ENCODE measurements at places on chromosomes 12 and 14.

GRCh38 chr12:59736786-59737185 is 141.0 kb downstream of the SLC16A7 start:
- no peak for DNase-seq

GRCh38 chr12:72207079-72207478 is 65.1 kb upstream of the TRHDE start:
- peak; percentile 20 for DNase-seq

- DNase-seq, result no peak
Measured at GRCh38 chr14:57352396-57353170, 37.8 kb upstream of the NAA30 start.

DNA sequence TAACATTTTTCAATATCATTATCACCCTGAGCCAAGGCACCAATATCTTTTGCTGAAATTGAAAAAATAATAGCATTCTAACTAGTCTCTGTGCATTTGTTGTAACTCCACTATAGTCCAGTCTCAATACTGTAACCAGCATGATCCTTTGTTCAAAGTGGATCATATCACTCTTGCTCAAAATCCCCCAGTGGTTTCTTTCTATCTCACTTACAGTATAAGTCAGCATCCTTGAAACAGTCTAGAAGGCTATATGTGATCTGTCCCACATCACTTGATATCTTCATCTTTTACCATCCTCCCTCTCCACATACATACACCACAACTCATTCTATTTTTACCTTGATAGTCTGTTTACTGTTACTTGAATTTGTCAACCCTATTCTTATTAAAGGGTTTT is 435.7 kb downstream of the CCER1 start:
- DNase-seq, result no peak

DNA sequence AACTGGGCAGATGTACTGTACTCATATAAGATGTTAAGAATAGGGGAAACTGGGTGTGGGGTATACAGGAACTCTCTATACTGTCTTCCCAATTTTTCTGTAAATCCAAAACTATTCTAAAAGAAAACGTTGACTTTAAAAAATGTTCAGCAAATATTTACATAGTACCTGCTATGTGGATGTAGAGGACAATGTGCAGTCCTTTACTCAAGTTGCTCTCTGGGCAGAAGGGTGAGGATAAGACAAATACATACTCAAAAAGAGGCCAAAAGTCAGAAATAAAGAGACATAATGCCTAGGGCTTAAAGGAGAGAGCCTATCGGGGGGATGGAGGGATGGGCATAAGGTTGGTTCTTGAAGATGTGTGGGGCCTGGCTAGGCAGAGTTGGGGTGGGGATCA is 44.7 kb downstream of the PPP1R36 start:
- no peak for DNase-seq
